BE2C (cell line): ENCODE measurements at places on chromosomes 6 and 20.

- DNase-seq: no peak
These were observed 99.8 kb upstream of the B3GAT2 start for GRCh38 chr6:71056656-71057055.

- no peak for DNase-seq
These were observed 14.5 kb downstream of the SNRNP48 start for GRCh38 chr6:7604506-7604905.

DNA sequence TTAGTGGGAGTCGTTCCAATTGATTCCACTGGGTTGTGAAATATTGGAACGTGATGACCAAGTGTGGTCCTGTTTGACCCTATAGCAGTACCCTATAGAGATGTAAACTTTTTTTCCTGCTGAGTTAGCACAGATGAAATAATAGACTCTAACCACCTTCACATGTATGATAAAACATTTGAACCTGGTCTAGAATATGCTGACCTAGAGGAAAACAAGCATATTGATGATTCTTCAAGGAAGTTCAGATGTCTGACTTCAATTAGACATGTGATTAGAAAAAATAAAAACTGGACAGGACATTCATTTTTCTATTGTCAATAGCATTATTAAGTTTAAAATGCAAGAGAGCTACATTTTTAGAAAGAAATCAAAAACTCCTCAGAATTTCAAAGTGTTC, 402.1 kb downstream of the ARHGAP18 start:
- no peak for DNase-seq

GRCh38 chr6:139282684-139283083, 9.1 kb downstream of the TXLNB start:
- no peak for DNase-seq

DNA sequence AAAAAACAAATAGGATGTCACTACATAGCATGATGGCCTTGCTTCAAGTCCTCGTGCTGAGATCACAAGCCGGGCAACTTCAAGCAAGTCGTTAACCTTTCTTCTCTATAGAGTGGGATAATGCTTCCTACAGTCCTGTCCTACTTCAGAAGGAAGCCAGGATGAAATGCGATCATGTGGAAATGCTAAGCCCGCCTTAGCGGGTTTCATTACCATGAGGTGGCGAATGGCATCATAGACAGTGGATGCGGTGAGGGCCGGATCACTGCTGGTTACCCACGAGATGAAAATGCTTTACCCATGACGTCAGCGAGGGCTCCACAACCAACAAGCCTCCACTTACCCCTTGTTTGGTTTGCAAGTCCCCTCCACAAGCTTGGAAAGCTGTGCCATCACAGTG, 206.4 kb downstream of the TBXT start:
- no peak for DNase-seq

DNA sequence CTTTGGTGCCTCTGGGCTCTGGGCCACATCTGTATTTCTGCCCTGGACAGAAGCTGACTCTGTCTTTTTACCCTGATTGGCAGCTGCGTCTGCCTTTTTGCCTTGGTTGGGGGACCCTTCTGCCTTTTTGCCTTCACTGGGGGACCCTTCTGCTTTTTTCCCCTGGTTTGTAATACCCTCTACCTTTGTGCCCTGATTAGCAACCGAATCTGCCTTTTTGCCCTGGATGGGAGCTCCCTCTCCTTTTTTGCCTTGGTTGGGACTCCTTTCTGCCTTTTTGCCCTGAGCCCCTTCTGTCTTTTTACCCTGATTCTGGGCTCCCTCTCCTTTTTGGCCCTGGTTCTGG, 23.4 kb downstream of the RRBP1 start:
- no peak for DNase-seq

- no peak for DNase-seq
These were observed 503.7 kb upstream of the IRAK1BP1 start for GRCh38 chr6:78363688-78364087.
